ENCODE measurements at places on chromosomes 4 and X. TPM values are rescaled to one million over a fixed set of nuclear protein-coding genes. Genes with fewer than 3 reads are reported as not detected.

MID2 gene
- 1.3 TPM for polyA plus RNA-seq

BEX5 gene
- polyA plus RNA-seq = not detected

BRS3 gene
- polyA plus RNA-seq = not detected

SHOX gene
- 0.05 TPM for polyA plus RNA-seq

MAGEE1 gene
- 1.3 TPM for polyA plus RNA-seq

AMER1 gene
- polyA plus RNA-seq = 3.3 TPM

CFP gene
- 1.4 TPM for polyA plus RNA-seq

C4orf36 gene
- 1.4 TPM for polyA plus RNA-seq

ITM2A gene
- polyA plus RNA-seq = 32.3 TPM

DSPP gene
- polyA plus RNA-seq = not detected

TFE3 gene
- polyA plus RNA-seq = 33.7 TPM

FDCSP gene
- not detected for polyA plus RNA-seq

VCX gene
- polyA plus RNA-seq = 0.22 TPM

NLGN4X gene
- polyA plus RNA-seq = 124 TPM

CLIC2 gene
- 0.08 TPM for polyA plus RNA-seq

MAGED2 gene
- 83.3 TPM for polyA plus RNA-seq

C4orf51 gene
- not detected for polyA plus RNA-seq

MTTP gene
- polyA plus RNA-seq = 0.08 TPM

DRD5 gene
- 0.28 TPM for polyA plus RNA-seq

COL4A5 gene
- polyA plus RNA-seq = 30.2 TPM

TECRL gene
- not detected for polyA plus RNA-seq

PLK4 gene
- polyA plus RNA-seq = 23.3 TPM

KLB gene
- polyA plus RNA-seq = 0.03 TPM

IQCM gene
- not detected for polyA plus RNA-seq

NHSL2 gene
- polyA plus RNA-seq = 3.7 TPM

SPANXD gene
- polyA plus RNA-seq = not detected

GIMD1 gene
- not detected for polyA plus RNA-seq

MGST2 gene
- polyA plus RNA-seq = 13.6 TPM

HEPH gene
- polyA plus RNA-seq = 27.4 TPM

WFS1 gene
- 55.7 TPM for polyA plus RNA-seq

All from H1 (cell line).